ENCODE measurements at places on chromosomes 12 and 14.

GRCh38 chr12:60266381-60266852, 670.6 kb downstream of the SLC16A7 start:
- DNase-seq, result no peak

DNA sequence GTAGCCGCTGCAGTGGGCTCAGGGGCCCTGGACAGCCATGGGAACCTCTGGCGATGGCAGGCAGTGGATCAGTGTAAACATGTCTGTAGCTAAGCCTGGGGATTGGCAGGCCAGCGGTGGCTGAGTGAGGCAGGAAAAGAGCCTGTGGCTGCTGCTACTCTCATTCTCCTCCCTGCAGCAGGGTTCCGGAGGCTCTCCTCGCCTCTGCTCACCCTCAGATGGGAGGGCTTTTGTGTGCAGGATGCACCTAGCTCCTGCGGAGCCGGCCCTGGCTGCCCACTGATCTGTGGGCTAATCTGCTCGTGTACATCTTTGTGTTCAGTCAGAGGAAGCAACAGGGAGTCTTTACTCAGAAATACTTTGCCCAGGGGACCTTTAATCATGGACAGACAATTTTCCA, 59.5 kb downstream of the GALNT8 start:
- DNase-seq, result no peak

DNA sequence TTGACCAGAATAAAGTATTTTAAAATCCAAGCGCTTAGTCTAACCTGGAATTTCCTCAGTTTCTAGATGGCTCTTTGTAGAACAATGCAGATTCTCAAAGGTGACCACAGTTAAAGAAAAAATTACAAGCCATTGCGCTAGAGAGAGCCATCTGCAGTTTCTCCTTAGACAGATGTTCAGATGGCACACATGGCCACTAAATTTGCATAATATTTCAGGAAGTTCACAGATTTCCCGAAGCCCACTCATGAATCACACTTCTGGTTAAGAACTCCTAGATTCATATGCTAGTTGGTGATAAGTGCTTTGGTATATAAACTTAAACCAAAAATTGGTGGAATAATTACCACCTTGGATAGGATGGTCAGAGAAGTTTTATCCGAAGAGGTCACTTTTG, 749 bp downstream of the AKAP3 start:
- no peak for DNase-seq

- no peak for DNase-seq
These were observed 156.6 kb downstream of the DAD1 start for GRCh38 chr14:22432348-22432976.

DNA sequence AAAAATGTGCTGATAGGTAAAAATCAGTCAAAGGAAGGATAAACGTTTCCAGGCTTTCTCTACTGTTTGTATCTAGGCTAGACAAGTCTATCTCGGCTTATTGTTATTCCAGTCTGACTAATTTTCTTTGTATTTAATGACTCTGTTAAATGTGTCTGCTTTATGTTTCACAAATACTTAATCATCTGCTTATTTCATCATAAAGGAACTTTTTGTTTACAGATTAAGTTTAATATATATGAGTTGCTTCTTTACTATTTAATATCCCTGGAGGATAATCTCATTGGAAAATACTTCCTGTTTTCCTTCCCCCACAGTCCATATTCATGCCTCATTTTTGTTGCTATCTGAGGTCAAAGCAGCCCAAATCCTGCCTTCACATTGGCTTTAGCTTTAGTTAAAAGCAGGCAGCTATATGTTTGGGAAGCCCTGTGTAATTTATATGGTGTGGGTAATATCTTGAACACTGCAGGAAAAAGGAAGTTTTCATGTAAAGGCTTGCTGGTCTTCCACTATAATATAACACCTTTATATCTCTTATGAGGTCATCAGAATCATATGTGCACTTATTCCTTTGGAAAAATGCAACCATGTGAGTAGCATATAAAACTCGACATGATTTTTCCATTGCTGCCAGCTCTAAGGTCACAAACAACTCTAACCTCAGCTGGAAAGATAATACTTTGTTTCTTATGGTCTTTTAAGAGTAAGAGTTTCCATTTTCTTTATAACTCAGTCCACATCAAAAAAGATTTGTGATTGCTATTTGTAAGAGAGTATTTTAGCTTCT, 76.8 kb downstream of the ALX1 start:
- no peak for DNase-seq

- DNase-seq, result no peak
These were observed 57.0 kb downstream of the SMUG1 start for GRCh38 chr12:54131641-54132280.

GRCh38 chr12:3263939-3264922, 187.1 kb downstream of the TSPAN9 start:
- no peak for DNase-seq

GRCh38 chr14:35632676-35633075, 98.7 kb downstream of the INSM2 start:
- DNase-seq, result no peak

DNA sequence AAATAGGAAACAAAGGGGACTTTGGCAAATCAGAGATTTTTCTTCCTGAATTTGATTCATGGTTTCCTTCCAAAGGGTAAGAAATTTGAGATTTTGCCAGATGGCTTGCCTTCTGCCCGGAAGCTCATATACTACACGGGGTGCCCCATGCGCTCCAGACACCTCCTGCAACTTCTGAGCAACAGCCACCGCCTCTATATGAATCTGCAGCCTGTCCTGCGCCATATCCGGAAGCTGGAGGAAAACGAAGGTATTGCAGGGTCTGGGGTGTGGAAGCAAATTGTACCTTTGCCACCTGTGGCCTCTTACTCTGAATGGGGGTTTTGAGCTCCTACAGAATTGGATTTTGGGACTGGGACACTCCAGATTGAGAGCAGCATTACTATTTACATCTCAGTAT, 63.5 kb downstream of the FRMD6 start:
- DNase-seq, result no peak

- DNase-seq, result no peak
These were observed 17.0 kb downstream of the RIC8B start for GRCh38 chr12:106791531-106791930.

- no peak for DNase-seq
These were observed 200.6 kb upstream of the NOS1 start for GRCh38 chr12:117561990-117562389.

DNA sequence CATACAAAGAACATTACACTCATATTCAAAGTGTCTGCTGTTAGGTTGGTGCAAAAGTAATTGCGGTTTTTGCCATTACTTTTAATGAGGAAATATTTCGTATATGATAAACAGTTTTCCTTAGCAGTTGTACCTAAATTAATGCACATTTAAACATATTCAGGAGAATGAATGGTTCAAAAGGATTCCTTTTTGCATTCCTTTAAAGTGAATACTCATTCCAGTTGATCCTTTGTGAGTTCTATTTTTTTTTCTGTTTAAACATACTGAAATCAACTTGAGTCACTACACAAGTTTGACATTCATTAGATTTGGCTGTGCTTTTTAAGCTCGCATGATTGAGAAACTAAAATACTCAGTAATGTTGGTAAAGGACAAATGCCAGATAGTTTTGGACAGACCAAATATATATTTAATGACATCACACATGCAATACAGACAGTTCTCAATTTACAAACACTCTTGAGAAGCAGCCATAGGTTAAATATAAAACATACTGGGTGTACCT, 13.8 kb upstream of the SLC38A2 start:
- DNase-seq, result no peak

- DNase-seq, result no peak
These were observed 65.6 kb downstream of the FBXL14 start for GRCh38 chr12:1528791-1529190.

GRCh38 chr12:53496752-53497032, 2.6 kb downstream of the MAP3K12 start:
- no peak for DNase-seq

DNA sequence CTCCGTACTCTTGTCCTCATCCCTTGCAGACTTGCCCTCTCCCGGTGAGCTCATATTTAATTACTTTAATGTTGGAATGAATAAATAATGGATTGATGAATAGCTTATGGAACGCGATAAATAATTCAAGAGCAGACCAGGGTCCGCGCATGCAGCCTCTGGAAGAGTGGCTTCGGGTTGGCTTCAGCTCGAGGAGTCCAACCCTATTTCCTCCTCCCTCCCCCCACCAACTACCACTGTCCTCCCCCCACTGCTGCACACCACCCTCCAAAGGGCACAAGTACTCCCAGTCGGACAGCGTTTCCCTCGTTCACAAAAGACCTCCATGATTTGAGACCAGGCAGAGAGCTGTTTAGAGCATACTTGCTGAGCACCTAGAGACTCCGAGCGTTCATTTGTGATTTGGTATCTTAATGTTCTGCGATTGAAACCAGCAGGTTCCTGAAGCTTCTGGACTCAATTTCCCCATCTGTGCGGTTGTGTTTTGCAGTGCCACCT, 647 bp upstream of the SIX1 start:
- DNase-seq, result no peak

- DNase-seq, result no peak
These were observed 27.3 kb upstream of the ZFP36L1 start for GRCh38 chr14:68820119-68820518.

GRCh38 chr14:63367742-63368364, 49.1 kb upstream of the GPHB5 start:
- no peak for DNase-seq

GRCh38 chr12:100632445-100632892, 59.0 kb downstream of the GAS2L3 start:
- DNase-seq, result no peak

DNA sequence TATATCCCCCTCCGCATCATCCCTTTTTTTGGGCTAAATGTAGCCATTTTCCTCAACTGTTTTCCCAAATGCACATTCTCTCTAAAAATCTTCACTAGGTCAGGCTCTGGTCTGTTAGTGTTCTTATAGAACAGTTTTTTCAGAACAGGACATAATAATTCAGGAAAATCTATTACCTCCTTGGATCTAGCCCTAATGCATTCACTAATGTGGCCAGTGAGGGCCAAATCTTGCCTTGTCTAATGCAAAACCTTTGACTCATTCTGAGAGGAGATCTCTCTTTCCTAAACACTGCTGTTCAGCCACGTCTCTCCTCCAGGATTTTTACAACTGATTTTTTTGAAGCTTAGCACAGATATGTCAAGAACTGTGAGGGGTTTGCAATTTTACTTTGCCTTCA, 15.5 kb downstream of the C14orf132 start:
- DNase-seq, result no peak

DNA sequence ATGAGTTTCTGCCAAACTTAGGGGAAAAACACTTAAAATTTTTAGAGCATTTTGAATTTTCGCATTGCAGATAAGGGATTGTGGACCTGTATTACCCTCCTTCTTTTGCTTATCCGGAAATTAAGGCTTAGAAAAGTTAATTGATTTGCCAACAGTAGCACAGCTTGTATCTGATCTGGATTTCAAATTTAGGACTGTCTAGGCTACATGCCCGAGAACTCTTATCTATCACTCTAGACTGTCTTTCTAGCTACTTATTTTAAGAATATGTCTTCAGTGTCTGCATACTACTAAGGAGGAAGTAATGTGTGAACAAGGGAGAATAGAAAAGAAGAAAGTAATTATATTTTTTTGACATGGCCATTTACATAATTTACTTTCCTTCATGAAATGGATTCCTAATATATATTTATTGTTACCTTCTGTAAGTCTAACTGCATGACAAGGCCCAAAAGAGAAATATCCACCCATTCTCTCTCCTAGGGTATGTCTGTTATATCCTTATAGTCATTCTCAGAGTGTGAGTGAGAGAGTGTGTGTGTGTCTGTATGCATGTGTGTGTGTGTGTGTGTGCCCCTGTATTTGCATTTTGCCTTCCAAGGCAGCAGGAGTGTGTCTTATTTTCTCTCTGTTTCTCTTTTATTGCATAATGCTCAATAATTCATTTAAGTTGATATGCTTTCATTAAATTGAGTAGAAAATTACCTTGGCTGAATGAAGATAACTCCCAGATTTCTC, 132.1 kb downstream of the SLC5A8 start:
- no peak for DNase-seq

GRCh38 chr12:89069431-89069830, 282.9 kb downstream of the DUSP6 start:
- DNase-seq, result no peak

GRCh38 chr12:92431146-92431545, 271.6 kb upstream of the PLEKHG7 start:
- no peak for DNase-seq

- DNase-seq, result no peak
These were observed 39.2 kb downstream of the ZFP36L1 start for GRCh38 chr14:68753690-68754089.

GRCh38 chr12:64220046-64220445, 2.0 kb downstream of the KICS2 start:
- DNase-seq, result no peak

GRCh38 chr12:8461426-8461825, 5.7 kb downstream of the CLEC6A start:
- DNase-seq, result no peak

DNA sequence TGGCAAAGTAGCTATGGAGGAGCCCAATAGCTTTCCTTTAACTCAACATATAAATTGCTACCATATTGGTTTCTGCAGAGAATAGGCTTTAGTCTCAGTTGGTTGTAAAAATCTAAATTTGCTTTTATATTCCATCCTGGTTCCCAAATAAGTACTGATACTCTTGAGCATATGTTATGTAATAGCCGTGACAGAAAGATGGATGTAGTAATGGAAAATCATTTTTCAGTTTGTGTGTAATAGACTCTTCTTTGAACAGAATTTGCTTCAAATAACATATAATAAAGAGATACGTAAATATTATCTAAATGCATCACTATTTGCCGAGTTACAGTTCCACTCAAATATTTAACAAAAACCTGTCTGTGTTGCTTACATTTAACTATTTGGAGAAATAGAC, 271.6 kb downstream of the LRFN5 start:
- DNase-seq, result no peak

DNA sequence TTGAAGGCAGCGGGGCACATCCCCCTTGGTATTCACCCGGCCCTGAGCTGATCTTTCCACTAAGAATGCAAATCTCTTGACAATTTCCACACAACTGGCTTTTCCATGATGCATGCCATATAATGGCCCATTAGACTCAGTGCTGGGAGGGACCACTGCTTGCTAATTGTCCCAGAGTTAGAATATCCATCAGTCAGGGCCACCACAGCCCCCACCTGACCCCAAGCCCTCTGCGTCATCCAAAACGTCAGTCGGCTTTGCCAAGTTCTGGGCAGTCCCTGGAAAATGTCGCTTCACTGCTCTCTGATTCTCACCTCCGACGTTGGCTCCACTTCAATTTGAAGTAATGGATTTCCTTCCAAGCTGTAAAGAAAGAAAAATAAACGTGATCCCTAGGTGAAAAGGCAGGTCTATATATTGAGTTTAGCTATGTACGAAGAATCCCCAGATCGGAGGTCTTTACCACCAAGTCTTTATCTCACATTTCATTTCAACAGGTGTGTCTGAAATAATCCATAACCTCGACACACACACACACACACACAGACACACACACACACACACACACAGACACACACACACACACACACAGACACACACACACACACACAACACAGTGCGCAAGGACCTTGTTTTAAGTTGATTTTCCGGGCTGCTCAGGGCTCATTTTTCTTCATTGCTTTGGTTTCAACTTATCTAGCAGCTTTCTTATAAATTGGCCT, 165.5 kb upstream of the NOS1 start:
- no peak for DNase-seq

Measured in stimulated activated CD4-positive, alpha-beta T cell treated with anti-CD3 and anti-CD28 coated beads, Interleukin-1b, Interleukin-23, amount 100 ng/mL, for 24 hours (primary cell).